Stimulated activated CD4-positive, alpha-beta T cell treated with anti-CD3 and anti-CD28 coated beads, Interleukin-1b, Interleukin-23, amount 100 ng/mL, for 1 hour (primary cell): ENCODE measurements at places on chromosomes 3 and 15.

GRCh38 chr3:36937492-36937891 is 7.4 kb downstream of the TRANK1 start:
- DNase-seq = no peak

GRCh38 chr15:66985653-66986052 is 79.7 kb upstream of the SMAD3 start:
- no peak for DNase-seq

DNA sequence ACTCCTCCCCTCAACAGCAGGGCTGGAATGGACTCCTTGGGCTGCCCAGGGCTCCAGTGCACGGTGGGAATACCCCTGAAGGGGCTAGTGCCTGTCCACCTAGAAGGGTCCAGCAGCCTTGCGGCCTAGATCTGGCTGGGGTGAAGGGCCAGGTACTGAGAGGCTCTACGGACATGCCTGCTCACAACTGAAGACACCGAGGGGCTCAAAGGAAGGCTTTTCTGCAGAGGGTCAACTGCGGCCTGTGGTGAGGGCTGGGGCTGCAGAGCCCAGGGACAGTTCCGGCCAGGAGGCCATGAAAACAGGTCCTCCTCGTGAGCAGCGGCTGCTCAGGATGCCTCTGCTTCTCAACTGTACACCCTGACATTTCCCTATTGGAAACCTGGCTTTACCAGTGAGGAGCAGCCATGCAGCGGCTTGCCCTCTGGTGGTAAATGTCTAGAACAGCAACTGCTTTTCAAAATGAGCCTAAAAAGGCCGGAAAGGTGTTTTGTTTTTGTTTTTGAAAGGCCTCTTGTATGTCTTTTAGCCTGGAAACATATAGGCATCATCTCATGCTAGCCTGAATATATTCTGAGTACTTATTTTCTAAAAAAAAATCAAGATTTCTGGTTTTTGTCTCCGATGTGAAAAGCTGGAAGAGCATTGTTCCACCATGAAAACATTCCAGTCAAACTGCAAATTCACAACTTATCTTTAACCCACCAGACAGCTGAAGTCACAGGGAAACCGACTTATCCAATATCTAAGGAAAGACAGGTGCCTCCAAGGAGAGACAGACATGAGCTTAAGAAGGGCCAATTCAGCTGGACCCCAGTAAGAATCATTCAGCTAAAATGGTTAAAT is 163.4 kb downstream of the KLF13 start:
- no peak for DNase-seq

GRCh38 chr3:151555523-151555922 is 94.7 kb upstream of the IGSF10 start:
- no peak for DNase-seq

DNA sequence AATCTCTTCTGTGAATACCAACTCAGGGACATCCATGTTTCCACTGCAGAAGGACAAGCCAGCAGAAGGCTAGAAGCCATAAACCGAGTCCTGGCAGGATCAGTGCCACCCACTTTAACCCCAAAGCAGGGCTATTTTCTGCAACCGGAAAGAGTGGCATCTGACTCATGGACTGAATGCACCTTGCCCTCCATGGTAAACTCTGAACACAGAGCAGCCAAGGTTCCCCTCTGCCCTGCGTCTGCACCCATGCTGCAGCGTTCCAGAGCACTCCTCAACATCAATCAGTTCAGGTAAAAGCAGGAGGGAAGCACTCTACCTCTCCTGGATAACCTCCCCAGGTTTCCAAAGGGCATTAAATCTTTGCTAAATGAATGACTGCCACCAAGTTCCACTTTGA is 801 bp upstream of the NGRN start:
- DNase-seq = no peak

DNA sequence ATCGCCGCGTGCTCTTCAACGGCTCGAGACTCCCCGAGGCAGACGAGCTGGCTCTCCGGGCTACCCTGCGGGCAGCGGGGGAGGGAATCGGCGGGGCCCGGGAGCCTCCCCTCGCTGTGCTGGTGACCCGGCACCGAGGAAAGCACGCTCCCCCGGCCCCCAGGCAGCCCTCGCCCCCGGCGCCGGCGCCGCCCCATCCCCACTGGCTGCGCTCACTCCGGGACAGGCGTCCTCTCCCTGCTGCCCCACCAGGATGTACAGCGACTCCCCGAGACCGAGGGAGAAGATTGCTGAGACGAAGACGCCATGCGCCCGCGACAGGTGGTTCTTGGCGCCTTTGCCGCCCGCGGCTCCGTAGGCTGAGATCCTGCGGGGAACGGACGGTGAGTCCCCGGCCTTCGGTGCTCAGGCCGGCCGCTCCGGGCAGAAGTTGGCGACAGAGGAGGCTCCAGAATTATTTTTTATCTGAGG is 1.7 kb downstream of the LTK start:
- no peak for DNase-seq

GRCh38 chr3:49263159-49263889 is 13.7 kb downstream of the C3orf62 start:
- DNase-seq = no peak

DNA sequence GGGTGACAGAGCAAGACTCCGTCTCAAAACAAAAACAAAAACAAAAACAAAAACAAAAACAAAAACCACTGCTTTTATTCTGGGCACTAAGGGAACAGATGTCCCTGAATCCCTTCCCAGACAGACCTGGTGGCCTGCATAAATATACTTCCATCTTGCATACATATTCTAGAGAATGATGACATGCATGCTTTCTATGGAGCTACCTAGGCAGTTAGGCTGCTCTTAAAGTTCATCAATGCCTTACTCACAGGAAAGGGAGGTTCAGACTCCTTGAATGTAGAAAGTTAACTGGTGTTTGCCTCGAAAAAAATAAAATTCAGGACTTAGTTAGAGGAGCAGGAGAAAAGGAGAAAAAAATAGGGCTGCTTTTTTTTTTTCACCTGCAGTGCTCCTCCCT is 72.6 kb downstream of the C3orf38 start:
- DNase-seq = no peak

DNA sequence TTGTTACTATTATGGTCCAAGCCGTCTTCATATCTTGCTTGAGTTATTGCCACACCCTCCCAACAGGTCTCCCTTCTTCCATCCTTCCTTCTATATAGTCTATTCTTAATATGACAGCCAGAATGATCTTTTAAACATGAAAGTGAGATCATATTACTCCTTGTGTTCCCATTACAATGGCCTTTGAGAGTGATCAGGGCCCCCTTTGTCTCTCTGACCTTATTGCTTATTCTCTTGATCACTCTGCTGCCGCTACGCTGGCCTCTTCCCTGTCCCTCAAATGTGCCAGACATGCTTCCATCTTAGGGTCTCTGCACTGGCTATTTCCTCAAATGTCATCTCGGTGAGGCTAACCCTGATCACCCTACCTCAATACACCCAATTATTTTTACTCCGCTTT is 38.1 kb downstream of the UBE2E2 start:
- DNase-seq = no peak

DNA sequence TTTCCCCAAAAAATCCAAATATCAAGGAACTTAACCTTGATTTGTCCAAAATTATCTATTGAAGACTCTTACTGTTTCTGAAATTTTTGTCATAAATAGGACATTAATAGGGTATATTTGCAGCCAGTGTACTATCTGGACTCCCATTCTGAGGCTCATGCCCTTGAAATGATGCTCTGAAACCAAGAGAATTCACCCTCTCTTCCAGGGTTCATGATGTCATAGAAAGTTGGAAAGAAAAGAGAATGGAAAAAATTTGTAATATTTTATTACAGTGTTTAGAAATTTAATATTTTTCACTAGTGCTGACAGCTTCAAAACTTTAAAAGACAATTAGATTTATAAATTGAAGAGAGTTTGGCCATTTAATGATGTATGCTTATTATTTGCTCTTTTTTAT is 712.5 kb downstream of the MCTP2 start:
- DNase-seq = no peak

- no peak for DNase-seq
Observed at GRCh38 chr3:162112719-162113118, 616.1 kb downstream of the OTOL1 start.

DNA sequence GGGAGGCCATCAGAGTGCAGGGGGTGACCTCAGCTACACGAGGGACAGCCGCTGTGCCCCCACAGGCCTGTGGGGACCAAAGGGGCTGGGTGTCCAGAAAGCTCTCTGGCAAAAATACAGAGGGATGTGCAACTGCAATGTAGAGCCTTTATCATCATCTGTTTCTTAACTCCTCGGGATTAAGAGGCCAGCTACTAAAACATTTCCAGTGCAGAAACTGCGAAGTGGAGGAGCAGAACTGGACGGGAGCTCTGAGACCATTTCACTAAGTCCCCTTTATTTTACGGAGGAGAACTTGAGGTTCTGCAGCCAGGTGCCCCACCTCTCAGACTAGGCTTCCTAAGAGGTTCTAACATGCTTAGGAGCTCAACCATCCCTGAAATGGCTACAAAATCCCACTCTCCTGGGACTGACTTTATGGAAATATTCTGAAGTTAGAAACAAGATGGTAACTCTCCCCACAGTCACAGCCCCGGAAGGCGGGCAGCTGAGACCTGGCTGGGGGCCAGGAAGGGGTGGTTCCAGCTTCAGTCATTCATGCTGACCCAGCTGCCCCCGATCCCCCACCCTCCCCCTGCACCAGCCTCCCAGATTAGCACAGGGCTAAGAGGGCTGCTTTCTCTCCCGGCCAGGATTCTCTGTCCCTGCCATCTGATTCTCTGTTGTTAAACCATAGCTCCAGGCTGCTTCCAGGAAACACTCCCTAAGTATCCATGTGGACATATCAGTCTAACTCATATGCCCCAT is 40.3 kb downstream of the UMPS start:
- DNase-seq = no peak

DNA sequence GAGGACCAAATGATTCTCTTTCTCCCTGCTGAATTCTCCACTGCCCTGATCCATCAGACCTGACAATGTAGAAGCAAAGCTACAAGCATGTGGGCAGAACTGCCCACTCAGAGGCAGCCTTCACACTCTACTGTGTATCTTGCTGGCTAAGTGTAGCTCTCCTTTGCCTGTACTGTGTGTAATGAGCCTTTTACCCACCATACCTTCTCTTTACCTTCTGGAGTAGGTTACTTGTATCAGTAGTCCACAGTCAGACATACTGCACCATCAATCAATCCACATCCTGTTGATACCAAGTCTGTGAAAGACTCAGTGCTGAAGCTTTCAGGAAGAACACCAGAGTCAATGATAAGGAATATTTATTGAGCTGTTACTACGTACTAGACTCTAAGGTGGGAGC is 440.7 kb upstream of the ARHGEF26 start:
- no peak for DNase-seq

DNA sequence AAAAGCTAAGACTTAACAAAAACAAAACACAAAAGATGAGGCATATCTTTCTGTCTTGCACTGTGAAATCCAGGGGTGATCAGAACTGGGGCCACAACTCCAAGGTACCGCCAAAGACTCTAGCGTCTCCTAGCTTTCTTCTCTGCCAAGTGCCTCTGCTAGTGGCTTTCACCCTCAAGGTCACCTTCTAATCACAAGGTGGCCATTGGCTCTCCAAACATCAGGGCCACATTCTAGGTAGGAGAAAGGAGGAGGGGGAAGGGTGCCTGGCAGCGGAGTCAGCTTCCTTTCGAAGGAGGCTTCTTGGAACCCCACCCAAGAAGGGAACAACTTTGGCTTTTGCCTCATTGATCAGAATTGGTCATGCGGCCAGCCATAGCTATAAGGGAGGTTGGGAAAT is 168.8 kb upstream of the SMAD3 start:
- no peak for DNase-seq

DNA sequence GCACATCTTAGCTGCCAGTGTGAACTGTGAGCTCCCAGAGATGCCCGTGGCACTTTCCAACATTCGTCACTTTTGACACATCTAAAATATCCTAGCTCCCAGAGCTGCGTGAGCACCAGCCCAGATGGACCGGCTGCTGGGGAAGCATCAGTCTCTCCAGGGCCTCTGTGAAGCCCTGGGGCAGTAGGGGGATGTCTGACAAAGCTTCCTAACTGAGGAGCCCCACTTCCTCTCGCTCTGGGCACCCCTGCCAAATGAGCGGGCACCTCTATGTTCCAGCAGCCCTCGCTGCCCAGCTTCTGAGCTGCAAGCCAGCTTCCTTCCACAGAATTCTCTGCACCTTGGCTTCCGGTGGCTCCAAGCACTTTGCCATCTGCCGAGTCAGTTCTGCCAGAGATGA is 91.1 kb downstream of the LIPC start:
- DNase-seq = no peak

- no peak for DNase-seq
Observed at GRCh38 chr15:68885070-68885469, 45.3 kb upstream of the SPESP1 start.

DNA sequence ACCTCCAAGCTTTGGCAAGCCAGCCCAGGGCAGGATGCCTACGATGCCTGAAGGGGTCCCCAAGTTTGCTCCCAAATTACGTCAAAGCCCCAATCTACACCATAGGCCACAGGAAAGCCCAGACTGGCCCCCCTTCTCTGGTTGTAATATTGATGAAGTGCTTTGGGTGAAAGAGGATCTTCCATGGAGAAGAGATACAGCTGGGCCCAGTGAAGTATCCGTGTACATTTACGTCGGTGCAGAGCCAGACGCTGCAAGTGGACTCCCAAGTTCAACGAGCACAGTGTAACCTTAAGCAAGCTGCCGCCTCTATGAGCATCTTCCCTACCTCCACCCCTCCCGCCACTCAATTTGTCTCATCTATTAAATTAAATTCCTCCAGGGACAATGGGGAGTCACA is 100.1 kb upstream of the TPM1 start:
- DNase-seq = no peak

GRCh38 chr15:80375968-80376891 is 28.0 kb upstream of the ARNT2 start:
- no peak for DNase-seq

- DNase-seq = no peak
Observed at GRCh38 chr3:189673535-189673934, 42.3 kb downstream of the TP63 start.

DNA sequence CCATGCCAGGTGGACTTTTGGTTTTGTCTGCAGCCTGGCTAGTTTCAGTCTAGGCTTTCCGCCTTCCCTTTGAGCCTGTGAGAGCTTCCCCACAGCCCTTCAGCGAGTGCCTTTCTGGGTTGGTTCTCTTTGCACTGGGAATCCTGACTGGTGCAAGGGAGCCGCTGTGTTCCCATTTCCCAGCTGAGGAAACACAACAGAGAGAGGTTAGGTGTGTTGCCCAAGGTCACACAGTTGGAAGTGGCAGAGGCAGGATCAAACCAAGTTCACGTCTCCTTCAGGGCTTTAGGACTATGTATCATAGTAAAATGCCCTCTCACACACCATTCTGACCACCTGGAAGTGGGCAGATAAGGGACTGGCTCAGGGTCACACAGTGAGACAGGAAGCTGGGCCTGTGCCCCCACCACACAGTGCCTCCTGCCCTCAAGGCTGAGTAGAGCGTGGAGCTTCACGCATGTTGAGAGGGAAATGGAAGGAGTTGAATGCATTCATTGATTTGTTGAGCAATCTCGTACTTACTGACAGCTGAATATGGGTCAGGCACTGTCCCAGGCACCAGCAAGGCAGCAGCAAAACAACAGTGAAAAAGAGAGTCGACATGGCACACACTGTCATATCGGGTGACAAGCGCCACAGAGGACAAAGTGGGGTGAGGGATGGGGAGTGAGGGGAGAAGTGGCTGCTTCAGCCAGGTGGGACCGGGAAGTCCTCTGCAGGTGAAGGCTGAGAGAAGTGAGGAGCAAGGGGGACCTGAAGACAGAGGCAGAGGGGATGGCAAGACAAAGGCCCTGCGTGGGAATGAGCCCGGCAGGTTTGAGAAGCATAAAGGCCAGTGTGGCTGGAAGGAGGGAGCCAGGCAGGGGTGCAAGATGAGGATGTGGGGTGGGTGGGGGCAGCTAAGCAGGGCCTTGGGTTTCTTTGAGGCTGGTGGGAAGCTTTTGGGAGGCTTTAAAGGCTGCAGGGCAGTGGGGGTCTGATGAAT is 12.3 kb upstream of the ANPEP start:
- no peak for DNase-seq

- DNase-seq = no peak
Observed at GRCh38 chr3:154152741-154153140, 31.6 kb downstream of the ARHGEF26 start.
